ENCODE measurements at places on chromosomes 7 and 10.

GRCh38 chr7:134724606-134725005 lies 54.8 kb upstream of the CALD1 start:
- DNase-seq, result no peak

DNA sequence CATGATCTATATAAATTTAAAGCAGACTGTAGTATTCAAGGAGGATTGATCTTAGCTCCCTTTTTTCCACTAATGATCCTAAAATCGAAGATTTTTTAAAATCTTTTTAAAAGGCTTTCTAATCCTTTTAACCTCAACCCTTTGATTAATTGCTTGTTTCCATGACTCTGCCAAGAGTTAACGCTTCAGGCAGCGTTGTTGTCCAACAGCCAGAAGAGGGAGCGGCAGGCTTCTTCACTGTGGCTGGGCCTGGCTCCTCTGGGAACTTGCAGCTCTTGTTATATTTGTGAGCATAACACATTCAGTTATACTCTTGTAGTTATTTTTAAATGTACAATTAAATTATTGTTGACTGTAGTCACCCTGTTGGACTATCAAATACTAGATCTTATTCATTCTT lies 26.3 kb downstream of the CRCP start:
- peak; percentile 37 for DNase-seq

DNA sequence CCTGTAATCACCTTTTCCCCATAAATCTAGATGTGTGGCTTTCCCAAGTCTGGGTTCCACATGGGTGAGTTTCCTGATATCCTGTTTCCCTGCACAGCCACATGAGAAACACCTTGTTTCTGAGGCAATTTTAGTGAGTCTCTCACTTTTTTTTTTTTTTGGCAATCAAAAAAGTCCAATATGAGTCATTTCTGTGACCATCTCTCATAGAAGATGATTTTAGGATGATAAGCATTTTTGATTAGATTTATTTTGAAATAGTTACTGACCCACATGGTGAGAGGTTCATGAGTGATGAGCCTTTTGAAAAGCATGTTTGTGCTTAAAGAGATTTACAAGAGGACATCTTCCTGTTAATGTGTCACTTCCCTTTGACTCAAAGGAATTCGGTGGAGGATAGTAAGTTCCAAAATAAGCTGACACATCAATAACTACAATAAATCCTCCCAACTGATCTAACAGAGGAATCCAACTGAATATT lies 464.0 kb downstream of the INHBA start:
- no peak for DNase-seq

- DNase-seq, result no peak
Measured at GRCh38 chr10:98899018-98899417, 336.6 kb downstream of the HPSE2 start.

- DNase-seq, result no peak
Measured at GRCh38 chr7:134985894-134986362, 380 bp upstream of the AGBL3 start.

GRCh38 chr7:148954766-148955165 lies 70.7 kb upstream of the EZH2 start:
- DNase-seq, result no peak
